ENCODE measurements at places on chromosomes 2 and 18.

DNA sequence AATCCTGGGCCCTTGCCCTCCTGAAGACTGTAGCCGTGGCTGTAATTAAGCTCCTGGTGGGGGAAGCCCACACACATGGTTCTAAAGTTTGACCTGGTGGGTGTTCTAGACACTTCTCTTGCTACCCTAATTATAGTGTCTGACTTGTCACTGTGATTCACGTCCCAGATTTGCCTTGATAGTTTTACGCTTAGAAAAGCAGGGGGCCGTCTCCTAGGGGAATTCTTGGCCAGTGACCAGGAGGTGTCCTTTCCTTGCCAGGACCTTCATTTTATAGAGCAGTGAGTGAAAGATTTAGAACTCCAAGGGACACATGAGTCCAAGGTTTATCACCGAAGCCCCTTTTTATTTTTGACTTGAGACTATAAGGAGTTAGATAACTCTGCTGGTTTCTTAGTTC lies 9.0 kb downstream of the TMEM214 start:
- no peak for DNase-seq

GRCh38 chr2:226904592-226904991 lies 68.7 kb downstream of the RHBDD1 start:
- no peak for DNase-seq

DNA sequence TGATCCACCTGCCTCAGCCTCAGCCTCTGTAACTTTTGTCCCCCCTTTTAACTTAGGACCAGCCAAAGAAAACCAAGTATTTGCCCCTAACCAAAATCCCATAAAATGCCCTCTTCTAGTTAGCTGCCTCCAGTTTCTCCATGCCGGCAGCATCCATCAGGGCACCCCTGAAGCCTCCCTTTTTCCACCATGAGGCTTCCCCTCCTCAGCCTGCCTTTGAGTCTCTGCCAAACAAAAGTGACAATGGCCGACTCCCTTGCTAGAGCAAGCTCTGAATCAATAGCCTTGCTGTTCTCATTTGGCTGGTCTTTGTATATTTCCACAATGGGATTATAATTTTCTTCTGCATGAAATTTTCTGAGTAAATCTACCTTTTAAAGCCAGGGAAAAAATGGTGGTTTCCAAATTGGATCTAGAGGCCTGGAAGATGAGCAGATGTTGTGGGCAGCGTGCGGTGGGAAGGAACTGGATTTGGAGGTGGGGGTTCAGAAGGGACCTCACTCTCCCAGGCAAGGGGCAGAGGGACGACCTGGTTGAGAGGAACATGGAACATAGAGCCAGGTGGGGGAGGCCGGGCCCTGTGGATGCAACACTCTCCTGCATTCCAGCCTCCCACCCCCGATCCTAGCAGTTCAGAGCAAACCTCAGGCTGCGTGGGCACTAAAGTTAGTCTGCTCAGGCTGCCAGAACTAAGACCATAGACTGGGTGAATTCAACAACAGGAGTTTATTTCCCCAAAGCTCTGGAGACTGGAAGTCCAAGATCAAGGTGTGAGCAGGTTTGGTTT lies 80.6 kb downstream of the HS6ST1 start:
- DNase-seq, result no peak

DNA sequence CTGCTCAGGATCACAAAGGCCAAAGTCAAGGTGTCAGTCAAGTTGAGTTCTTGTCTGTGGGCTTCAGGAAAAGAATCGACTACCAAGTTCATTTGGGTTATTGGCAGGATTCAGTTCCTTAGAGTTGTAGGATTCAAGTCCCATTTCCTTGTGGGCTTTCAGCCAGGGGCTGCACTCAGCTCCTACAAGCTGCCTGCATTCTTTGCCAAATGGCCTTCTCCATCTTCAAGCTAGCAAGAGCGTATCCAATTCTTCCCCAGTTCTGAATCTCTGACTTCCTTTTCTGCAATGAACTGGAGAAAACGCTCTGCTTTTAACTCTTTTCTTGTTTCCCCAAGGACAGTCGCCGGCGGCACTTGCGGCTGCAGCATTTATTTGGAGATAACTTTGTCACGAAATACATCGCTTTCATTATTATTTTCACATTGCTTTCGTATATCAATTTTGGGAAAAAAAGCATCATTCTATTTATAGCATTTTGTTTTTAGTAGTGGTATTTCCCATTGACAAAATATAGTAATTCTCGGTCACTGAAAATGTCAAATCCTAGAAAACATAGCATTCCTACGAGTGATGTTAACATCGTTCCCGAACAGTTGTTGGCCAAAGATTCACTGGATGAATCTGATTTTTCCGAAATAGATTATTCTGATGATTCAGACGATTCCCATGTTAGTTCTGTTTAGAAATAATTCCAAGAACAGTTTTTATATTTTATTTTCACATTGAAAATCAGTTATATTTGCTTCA lies 59.6 kb upstream of the SERPINE2 start:
- DNase-seq, result no peak

- no peak for DNase-seq
These were observed 7.3 kb downstream of the IL37 start for GRCh38 chr2:112918256-112918655.

- peak; percentile 39 for DNase-seq
These were observed 29.6 kb upstream of the ENOSF1 start for GRCh38 chr18:741931-742512.

GRCh38 chr2:216875862-216876261 lies 16.0 kb upstream of the TNP1 start:
- no peak for DNase-seq

- DNase-seq, result no peak
These were observed 65.0 kb downstream of the RPL37A start for GRCh38 chr2:216563646-216564045.

GRCh38 chr2:168054657-168055056 lies 192.7 kb downstream of the STK39 start:
- DNase-seq, result no peak

- DNase-seq, result peak; percentile 42
These were observed 3.2 kb downstream of the UBE2E3 start for GRCh38 chr2:180983468-180984242.

GRCh38 chr2:20629181-20629580 lies 21.7 kb downstream of the HS1BP3 start:
- no peak for DNase-seq

DNA sequence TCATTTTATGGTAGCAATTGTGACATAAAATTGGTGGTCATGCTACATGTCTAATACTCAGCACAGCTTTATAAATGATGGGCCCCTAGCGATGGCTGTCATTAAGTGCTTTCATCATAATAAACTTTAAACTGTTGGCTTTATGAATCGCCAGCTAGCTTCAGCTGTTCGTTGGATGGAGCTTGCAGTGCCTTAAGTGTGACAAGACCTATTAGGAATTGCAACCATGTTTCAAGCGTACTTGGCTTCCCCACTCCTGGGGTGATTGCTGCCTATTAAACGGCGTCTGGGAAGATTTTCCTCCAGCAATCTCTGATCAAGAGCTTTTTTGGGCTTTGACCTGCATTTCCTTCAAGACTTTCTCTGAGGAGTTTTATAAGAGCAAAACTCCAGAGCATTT lies 164.5 kb upstream of the SIX3 start:
- DNase-seq, result no peak

DNA sequence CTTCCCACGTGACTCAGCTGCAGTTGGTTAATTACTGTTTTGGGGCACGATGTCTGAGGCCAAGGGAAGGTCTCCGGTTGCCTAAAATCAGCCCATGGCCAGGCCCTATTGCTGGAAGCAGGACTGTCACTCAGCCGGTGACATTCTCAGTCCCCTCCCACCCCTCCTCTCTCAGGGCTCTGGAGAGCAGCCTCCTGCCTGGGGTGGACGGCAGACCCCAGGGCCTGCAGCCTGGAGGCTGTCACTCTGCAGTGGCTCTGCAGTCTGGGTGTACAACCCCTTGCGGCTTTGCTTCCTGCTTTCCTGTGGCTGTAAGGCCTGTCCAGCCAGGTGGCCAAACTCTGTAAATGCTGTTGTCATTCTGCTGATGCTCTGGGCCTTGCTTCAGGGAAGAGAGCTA lies 32.8 kb downstream of the ZBTB7C start:
- no peak for DNase-seq
